ENCODE measurements at places on chromosomes 3 and 15.

- DNase-seq, result no peak
Observed at GRCh38 chr3:194785315-194785714, 99.6 kb downstream of the FAM43A start.

DNA sequence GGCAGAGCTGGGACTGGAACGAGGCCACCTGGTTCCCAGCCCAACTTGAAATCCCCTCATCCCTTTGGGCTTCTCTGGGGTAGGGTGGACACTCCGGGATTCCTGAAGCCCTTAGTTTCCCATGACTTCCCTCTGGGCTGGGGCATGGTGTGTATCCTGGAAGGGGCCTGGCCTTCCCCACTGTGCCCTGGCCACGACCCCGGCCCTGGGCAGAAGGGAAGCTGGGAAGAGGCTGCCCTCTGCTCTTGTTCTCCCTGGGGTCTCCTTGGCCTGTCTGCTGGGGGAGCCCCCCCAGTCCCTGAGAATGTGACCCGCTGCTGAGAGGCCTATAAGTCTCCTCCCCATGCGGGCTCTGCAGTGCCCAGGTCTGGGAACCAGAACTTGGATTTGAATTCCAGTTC, 104.9 kb downstream of the LINGO1 start:
- DNase-seq, result no peak

- no peak for DNase-seq
Observed at GRCh38 chr3:61560517-61561373, 626 bp upstream of the PTPRG start.

- DNase-seq, result no peak
Observed at GRCh38 chr3:52420388-52420787, 24.5 kb downstream of the SEMA3G start.

- no peak for DNase-seq
Observed at GRCh38 chr3:124873226-124873625, 13.9 kb downstream of the ITGB5 start.

DNA sequence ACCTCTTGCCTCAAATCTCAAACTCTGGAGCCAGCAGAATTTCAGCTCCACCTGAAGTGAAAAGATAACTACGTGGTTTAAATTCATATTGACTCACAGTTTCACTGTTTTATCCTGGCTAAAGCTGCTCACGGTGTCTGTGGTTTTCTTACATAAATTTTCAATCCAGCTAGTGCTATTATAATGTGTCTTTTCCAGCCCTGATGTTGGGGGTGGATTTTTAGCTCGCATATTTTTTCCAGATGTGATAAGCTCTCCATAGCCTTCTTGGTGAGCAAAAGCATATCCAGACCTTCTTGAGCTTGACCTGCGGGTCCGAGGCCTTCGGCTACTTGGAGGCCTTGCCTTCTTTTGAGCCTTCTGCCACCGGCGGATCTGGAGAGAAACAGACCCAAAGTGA, 239.3 kb downstream of the DTWD1 start:
- no peak for DNase-seq

DNA sequence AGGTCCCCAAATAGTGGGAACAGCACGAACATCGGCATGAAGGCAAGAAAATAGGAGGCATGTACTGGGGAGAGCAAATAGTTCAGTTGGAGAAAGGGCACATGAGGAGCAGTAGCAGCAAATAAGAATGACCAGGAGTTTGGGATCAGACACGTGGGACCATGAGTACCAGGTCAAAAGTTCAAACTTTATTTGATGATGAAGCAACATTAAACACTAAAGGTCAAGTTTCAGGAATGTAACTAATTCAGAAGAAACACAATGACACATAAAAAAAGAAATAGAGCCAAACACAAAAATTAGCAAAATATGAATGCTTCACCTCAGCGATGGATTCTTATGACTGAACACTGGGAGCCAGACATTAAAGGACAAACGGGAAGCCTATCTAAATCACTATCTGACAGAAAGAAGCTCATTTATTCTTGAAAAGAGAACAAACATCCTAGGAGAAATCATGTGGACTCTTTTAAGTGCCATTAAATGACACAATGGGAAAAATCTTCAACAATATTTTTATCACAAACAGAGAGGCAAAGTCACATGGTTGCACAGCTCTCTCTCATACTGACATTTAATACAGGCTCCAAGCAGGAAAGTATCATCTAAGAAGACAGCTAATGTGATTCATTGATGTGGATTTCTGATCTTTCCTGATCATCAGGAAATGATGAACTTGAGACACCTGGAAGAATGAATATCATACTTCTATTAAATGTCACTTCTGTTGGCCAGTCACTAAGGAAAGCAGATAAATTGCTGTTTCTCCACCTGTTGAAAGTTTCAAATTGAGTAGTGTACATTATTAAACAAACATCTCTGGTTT, 216.9 kb upstream of the THBS1 start:
- no peak for DNase-seq

DNA sequence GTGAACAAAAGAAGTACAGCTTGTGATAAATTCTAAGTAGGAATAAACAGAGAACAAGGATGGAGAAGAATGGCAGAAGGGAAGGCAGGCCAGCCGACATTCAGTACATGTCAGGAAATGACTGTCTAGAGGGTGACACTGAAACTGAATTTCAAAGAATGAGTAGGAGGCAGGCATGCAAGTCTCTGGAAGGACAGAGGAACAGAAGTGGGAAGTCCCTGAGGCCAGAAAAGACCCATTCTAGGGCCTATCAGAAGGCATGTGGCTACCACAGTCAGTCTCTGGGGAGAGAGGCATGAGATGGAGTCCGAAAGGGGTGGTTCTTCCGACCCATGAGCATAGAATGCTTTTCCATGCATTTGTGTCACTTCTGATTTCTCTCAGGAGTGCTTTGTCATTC, 243.5 kb upstream of the UBE2E2 start:
- DNase-seq, result no peak

DNA sequence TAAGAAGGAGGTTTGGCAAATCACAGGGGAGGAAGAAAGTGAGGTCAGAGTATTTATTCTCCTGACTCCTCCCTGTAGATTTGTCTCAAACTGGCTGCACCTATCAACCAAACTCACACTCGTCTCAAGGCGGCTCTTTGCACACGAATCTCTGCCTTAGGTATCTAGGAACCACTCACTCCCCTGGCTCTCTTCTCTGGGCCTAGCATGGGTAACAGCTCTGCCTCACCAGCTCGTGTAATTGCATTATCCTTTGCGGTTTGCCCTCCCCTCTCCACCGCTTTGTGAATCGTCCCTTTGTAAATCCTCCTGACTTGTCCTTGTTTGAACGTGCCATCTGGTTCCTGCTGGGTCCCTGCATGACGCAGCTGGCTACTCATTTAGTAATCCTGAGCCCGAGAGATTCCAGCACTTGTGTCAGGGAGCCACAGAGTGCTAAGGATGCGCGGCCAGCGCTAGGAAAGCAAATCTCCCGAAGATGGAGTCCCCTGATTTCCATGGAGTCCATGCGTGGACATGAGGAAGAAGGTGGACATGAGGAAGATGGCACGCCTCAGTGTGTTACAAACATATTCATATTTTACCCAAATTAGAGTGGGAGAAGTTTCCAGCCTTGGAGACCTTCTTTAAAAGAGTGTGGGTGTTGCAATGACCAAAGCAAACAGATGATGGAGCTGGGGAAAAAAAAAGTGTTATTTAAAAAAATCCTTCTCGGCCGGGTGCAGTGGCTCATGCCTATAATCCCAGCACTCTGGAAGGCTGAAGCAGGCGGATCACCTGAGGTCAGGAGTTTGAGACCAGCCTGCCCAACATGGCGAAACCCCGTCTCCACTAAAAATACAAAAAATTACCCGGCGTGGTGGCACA, 26.7 kb downstream of the NRROS start:
- no peak for DNase-seq

DNA sequence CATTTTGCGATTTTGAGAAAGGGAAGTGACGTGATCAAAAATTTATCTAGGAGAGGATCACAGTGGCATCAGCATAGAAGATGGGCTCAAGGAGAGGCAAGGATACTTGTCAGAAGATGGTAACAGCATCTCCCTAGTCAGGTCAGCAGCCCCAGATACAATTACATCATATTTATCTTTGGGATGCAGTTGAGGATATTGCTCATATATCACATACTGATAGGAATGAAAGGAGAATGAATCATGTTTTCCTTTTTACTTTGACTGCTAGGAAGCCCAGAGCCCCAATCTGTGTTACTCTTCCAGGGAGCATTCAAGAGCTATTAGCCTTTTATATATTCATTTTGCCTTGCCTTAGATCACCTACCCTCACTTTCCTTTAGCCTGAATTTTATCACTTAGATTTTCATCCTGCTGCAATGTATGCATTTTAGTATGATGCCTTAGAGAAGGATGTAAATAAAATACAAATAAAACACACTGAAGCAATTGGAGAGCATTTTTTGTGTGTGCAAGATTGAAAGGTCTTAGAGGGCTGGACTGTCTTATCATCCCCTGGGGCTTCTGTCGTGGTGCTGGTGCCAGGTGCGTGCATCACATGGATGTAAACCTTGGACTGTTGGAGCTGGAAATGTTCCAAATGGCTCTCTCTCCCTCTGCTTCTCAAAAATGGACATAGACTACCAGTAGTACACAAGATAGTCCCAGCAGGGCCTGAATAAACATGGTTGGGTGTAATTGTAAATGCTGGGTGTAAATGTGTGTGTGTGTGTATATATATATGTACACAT, 40.3 kb downstream of the CORO2B start:
- DNase-seq, result no peak

- DNase-seq, result no peak
Observed at GRCh38 chr3:57770009-57770827, 14.1 kb downstream of the SLMAP start.

DNA sequence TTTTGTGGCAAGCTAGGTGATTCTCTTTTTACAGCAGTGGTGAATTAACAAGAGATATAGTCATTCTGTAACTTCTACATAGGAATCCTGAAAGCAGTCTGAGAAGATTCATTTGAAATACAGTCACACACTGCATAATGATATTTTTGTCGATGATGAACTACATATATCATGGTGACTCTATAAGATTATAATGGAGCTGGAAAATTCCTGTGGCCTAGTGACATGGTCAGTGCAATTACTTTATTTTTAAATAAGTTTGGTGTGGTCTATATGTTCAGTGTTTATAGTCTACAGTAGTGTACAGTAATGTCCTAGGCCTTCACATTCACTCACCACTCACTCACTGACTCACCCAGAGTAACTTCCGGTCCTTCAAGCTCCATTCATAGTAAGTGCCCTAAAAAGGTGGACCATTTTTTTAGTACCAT, 511.4 kb upstream of the MCTP2 start:
- no peak for DNase-seq

DNA sequence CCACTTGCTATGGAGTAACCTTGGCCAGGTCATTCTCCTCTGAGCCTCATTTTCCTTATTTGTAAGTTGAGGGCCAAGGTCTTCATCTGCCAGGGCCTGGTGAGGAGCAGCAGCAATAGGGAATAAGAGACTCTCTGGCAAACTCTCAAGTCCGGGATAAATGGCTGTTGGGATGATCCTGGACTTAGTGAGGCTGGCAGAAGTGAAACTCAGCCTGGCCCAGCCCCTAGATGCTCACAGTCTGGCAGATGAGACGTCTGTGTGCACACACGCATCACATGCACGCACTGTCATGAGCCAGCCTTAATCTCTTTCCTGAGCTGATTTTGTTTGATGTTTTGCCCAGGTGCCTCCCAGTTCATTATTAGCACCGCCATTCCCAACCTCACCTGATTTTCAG, 26.8 kb downstream of the SLC6A6 start:
- DNase-seq, result no peak

DNA sequence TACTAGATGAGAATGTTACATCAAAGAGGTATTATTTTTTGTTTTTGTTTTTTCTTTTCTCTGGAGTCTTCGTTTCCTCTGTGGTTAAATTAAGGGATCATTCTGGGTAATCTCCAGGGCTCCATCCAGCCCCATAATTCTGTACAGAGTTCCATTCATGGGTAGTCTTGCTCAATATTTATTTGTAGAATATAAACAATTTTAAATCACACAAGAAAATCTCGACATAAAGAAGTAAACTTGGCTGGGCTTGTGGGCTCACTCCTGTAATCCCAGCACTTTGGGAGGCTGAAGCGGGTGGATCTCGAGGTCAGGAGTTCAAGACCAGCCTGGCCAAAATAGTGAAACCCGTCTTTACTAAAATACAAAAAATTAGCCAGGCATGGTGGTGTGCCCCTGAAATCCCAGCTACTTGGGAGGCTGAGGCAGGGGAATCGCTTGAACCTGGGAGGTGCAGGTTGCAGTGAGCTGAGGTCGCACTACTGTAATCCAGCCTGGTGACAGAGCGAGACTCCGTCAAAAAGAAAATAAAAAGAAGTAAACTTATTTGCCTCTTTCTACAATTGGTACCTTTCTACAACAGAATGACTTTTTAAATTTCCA, 166.8 kb upstream of the TGFBR2 start:
- no peak for DNase-seq

GRCh38 chr3:7249493-7250076, 388.7 kb downstream of the GRM7 start:
- DNase-seq, result no peak

DNA sequence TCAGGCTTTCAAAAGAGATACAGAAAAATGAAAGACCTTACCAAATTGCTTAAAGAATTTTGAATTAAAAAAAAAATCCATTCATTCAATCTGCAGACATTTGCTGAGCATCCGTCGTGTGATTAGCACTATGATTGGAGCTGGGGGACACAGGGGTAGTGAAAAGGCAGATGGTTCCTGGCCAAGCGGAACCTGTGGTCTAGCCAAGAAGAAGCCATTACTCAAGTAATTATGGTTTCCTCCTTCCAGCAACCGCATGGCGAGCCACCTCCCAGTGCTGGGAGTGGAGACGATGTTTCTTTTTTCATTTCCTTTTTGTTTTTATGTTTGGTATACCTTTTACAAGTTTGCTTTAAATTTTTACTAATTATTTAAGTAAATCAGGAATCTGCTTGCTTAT, 140.2 kb downstream of the CACNA2D3 start:
- no peak for DNase-seq

DNA sequence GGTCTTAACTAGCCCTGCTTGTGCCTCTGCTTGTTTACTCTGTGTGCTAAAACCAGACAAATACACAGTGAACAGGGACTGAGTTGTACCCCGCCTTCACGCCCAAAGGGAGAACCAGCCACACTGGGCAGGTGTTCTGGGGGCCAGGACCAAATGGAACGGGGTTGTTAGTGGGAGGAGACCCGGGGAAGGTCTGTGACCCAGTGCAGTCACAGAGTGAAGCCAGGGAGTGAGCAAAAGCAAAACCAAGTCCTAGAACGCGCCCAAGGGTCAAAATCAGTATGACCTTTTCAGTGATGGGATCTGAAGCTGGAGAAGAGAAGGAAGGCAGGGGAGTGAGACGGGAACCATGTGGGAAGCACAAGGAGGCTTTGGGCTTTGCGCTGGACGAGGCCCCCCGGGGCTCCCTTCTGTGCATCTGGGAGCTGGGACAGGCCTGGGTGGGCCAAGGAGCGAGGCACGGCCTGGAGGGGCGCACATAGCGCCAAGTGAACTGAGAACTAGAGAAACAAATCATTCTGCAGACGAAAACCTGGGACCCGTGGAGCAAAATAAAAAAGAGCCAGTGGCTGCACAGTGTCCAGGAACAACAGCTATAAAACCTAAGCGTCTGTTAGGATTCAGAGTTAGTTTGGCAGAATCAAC, 78.3 kb upstream of the ALDH1A3 start:
- DNase-seq, result no peak

DNA sequence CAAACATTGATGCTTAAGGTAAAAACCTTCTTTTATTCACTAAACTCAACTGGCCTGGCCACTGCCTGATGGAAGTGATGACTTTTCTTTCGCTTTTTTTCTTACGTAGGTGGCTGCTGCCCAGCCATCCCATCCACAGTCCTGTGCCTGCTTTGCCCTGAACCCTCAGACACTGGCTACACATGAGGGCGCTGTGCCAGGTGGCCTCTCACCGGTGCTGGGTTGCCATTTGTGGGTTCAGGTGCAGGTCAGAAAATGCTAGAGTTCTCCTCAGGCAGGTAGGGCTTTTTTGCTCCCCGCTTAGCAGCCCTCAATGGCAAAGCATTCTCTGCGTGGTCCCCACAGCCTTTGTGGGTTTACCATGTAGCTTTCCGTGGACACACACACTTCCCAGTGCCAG, 88.3 kb upstream of the PRR23E start:
- DNase-seq, result no peak
